Tibial nerve (tissue), 4 donors: ENCODE measurements at places on chromosomes 7 and 10.

GRCh38 chr7:39808796-39809481, 141.1 kb upstream of the CDK13 start:
- H3K36me3 ChIP-seq = no peaks in the 10 kb centered on the region
- H3K27me3 ChIP-seq = no peaks in the 10 kb centered on the region
- H3K4me3 ChIP-seq = no peak overlapping the region
- H3K4me1 ChIP-seq = no peaks in the 10 kb centered on the region
- H3K27ac ChIP-seq = no peak overlapping the region

- peak overlapping the region; percentile 28 for H3K4me3 ChIP-seq
- peaks cover 25% of the 10 kb centered on the region for H3K4me1 ChIP-seq
- no peaks in the 10 kb centered on the region for H3K36me3 ChIP-seq
- no peak for DNase-seq
These were observed 717 bp downstream of the ADCY1 start for GRCh38 chr7:45574669-45575500.

DNA sequence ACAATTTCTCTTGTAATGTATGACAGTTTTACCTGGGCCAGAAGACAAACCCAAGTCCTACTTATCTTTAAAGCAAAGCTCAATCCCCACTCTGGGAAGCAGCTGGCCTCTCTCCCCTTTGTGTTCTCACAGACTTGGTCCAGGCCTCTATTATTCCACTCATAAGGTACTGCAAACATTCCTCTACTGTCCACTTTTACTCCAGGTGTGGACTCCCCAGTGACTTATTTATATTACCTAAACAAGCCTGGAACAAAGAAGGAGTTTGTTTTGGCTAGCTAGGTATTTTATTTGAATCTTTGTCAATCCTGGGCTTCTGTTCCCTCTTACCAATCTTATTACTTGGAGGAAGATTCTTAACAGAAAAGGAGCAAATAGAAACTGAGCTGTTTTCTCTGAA, 163.5 kb downstream of the SKAP2 start:
- no peak overlapping the region for H3K27ac ChIP-seq
- no peak for DNase-seq
- H3K4me3 ChIP-seq = no peak overlapping the region
- no peaks in the 10 kb centered on the region for H3K27me3 ChIP-seq

GRCh38 chr7:114865564-114865963, 56.3 kb upstream of the MDFIC start:
- H3K4me1 ChIP-seq = no peaks in the 10 kb centered on the region
- H3K27ac ChIP-seq = no peak overlapping the region
- peak; percentile 61 for DNase-seq
- H3K27me3 ChIP-seq = no peaks in the 10 kb centered on the region

DNA sequence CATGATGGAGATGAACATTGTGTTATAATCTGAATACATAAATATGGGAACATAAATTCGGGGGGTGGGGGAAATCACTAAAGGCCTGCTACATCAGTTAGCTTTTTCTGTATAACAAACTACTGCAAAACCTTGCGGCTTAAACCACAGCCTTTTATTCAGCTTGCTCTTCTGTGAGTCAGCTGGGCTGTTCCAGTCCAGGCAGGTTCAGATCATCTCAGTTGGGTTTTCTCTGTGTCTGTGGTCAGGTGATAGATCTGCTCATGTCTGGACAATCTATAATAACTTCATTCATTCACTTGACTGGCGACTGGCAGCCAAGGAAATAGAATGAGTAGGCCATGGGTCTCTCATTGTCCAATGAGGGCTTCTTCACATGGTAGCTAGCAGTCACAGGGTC, 23.5 kb downstream of the HTR7 start:
- H3K4me3 ChIP-seq = no peak overlapping the region
- H3K27ac ChIP-seq = no peak overlapping the region
- H3K4me1 ChIP-seq = no peaks in the 10 kb centered on the region
- no peak for DNase-seq
- H3K27me3 ChIP-seq = no peaks in the 10 kb centered on the region

- no peak overlapping the region for H3K27ac ChIP-seq
- H3K27me3 ChIP-seq = no peaks in the 10 kb centered on the region
- no peaks in the 10 kb centered on the region for H3K36me3 ChIP-seq
- H3K4me1 ChIP-seq = no peaks in the 10 kb centered on the region
These were observed 554.1 kb downstream of the TNS3 start for GRCh38 chr7:47027695-47028240.

- H3K4me3 ChIP-seq = no peak overlapping the region
- H3K4me1 ChIP-seq = no peaks in the 10 kb centered on the region
- no peaks in the 10 kb centered on the region for H3K27me3 ChIP-seq
- no peaks in the 10 kb centered on the region for H3K36me3 ChIP-seq
- no peak overlapping the region for H3K27ac ChIP-seq
These were observed 394.7 kb upstream of the AKR1E2 start for GRCh38 chr10:4431114-4431863.

DNA sequence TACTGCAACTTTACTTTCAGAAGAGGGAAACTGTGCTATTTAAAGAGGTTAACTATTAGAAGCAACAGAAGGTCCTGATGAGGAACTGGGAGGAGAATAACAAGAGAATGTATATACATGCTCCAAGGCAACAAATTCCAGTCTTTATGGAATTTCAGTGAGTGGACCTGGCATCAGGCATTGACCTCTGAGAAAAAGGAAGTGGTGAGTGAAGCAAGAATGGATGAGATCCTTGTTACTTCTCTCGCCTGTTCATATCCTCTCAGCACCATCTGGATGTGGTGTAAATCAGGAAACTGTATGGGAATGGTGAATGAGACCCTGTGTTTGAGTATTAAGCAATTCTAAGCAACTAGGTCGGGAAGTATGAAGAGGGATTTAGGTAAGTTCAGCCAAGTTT, 30.3 kb upstream of the KBTBD2 start:
- H3K27ac ChIP-seq = no peak overlapping the region
- no peak overlapping the region for H3K4me3 ChIP-seq
- no peaks in the 10 kb centered on the region for H3K4me1 ChIP-seq
- no peak for DNase-seq
- peaks cover 71% of the 10 kb centered on the region for H3K36me3 ChIP-seq

- no peaks in the 10 kb centered on the region for H3K4me1 ChIP-seq
- no peak overlapping the region for H3K27ac ChIP-seq
- H3K27me3 ChIP-seq = no peaks in the 10 kb centered on the region
- no peak for DNase-seq
These were observed 19.0 kb upstream of the CPN1 start for GRCh38 chr10:100100651-100101184.

GRCh38 chr10:29482591-29483431, 152.0 kb downstream of the SVIL start:
- no peaks in the 10 kb centered on the region for H3K36me3 ChIP-seq
- no peaks in the 10 kb centered on the region for H3K27me3 ChIP-seq
- DNase-seq = no peak
- peaks cover 48% of the 10 kb centered on the region for H3K4me1 ChIP-seq

DNA sequence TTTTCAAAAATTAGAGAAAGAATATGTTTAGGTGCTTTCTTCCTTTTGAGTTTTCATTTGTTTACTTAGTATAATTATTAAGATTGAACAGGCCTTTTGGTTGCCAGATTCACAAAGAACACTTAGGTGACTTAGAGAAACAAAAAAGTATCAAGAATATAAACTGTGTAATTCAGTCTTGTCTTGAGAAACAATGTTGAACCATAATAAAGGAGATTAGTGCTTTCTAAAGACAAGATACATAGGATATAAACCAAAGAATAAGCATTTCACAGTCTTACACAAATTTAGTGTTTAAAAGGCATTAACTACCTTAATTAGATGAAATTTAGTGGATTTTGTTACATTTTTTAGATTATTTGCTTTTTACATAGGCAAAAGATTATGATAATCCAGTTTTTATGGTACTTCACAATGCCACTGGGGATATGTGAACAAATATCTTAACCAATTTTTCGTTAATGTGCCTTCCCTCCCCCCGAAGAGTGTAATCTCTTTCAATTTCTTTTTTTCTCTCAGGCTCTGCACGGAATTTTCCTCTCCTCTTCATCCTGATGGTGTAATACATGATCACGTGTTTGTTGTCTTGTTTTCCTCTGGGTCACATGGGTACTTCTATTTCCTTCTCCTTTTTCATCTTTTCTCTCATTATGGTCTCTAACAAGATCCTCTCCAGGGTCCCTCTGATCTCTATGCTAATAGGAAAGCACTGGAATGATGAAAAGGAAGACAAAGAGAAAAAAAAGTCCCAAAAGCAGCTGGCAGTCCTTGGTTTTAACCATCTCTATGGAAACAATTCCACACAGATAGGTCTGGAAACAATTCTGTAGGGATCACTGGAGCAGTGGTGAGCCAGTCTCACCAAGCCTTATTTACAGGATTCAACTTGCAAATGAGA, 3.7 kb upstream of the HNRNPH3 start:
- H3K4me1 ChIP-seq = no peaks in the 10 kb centered on the region
- no peaks in the 10 kb centered on the region for H3K36me3 ChIP-seq
- no peaks in the 10 kb centered on the region for H3K27me3 ChIP-seq
- peak overlapping the region; percentile 99 for H3K27ac ChIP-seq
- H3K4me3 ChIP-seq = no peak overlapping the region
- DNase-seq = peak; percentile 61

- DNase-seq = no peak
- no peaks in the 10 kb centered on the region for H3K27me3 ChIP-seq
- no peak overlapping the region for H3K27ac ChIP-seq
- H3K36me3 ChIP-seq = no peaks in the 10 kb centered on the region
These were observed 1.4 kb upstream of the TMEM168 start for GRCh38 chr7:112791465-112792168.

GRCh38 chr10:86723009-86723408, 33.4 kb upstream of the BMPR1A start:
- no peaks in the 10 kb centered on the region for H3K4me1 ChIP-seq
- no peaks in the 10 kb centered on the region for H3K36me3 ChIP-seq
- DNase-seq = no peak
- H3K27me3 ChIP-seq = no peaks in the 10 kb centered on the region
- no peak overlapping the region for H3K4me3 ChIP-seq

- no peaks in the 10 kb centered on the region for H3K4me1 ChIP-seq
- no peak for DNase-seq
- no peaks in the 10 kb centered on the region for H3K36me3 ChIP-seq
- no peak overlapping the region for H3K4me3 ChIP-seq
These were observed 546.9 kb upstream of the GALNT17 start for GRCh38 chr7:70585071-70585470.

DNA sequence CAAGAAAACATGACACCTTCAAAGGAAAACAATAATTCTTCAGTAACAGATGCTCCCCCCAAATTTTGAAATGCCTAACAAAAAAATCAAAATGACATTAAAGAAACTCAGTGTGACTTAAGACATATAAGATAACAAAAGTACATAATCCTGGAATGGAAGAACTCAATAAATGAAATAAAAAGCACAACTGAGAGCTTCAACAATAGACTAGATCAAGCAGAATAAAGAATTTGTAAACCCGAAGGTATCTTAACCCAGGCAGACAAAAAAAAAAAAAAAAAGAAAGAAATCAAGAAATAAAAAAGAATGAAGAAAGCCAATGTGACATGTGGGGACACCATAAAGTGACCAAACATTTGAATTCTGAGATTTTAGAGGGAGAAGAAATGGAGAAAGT, 27.7 kb upstream of the LRRD1 start:
- H3K4me1 ChIP-seq = no peaks in the 10 kb centered on the region
- H3K36me3 ChIP-seq = peaks cover 13% of the 10 kb centered on the region
- no peak overlapping the region for H3K27ac ChIP-seq
- no peak overlapping the region for H3K4me3 ChIP-seq

DNA sequence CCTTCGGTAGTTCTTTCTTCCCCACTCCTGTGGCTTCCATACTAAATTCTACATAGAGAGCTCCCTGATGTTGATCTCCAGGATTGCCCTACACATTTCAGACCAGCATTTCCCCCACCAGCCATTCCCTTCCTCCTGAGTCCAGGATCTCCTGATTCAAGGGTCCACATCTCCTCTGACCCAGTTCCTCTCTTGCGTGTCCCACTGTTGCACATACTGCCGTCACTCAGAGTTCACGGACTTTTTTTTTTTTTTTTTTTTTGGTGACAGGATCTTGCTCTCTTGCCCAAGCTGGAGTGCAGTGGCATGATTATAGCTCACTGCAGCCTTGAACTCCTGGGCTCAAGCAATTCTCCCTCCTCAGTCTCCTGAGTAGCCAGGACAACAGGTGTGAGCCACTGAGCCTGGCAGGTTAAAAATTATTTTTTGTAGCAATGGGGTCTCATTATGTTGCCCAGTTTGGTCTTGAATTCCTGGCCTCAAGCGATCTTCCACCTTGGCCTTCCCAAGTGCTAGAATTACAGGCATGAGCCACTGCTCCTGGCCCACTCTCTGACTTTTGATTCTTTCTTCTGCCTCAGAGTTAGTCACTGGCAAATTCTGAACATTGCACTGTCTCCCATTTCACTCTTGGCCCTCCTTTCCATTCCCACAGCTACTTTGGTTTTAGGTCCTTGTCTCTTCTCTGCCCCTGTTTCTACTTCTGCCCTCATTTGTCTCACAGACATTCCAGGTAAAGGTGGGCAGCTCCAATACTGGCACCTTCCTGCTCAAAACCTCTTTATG, 29.6 kb upstream of the ZRANB1 start:
- H3K4me1 ChIP-seq = peaks cover 32% of the 10 kb centered on the region
- H3K27ac ChIP-seq = peak overlapping the region; percentile 64
- H3K4me3 ChIP-seq = no peak overlapping the region

GRCh38 chr10:62614389-62615157, 189.9 kb upstream of the ADO start:
- no peaks in the 10 kb centered on the region for H3K36me3 ChIP-seq
- H3K4me1 ChIP-seq = no peaks in the 10 kb centered on the region
- no peaks in the 10 kb centered on the region for H3K27me3 ChIP-seq
- H3K27ac ChIP-seq = no peak overlapping the region

- DNase-seq = no peak
- no peaks in the 10 kb centered on the region for H3K27me3 ChIP-seq
- H3K27ac ChIP-seq = peak overlapping the region; percentile 11
- H3K4me3 ChIP-seq = no peak overlapping the region
- H3K4me1 ChIP-seq = no peaks in the 10 kb centered on the region
These were observed 58.1 kb upstream of the ST8SIA6 start for GRCh38 chr10:17512341-17513001.

DNA sequence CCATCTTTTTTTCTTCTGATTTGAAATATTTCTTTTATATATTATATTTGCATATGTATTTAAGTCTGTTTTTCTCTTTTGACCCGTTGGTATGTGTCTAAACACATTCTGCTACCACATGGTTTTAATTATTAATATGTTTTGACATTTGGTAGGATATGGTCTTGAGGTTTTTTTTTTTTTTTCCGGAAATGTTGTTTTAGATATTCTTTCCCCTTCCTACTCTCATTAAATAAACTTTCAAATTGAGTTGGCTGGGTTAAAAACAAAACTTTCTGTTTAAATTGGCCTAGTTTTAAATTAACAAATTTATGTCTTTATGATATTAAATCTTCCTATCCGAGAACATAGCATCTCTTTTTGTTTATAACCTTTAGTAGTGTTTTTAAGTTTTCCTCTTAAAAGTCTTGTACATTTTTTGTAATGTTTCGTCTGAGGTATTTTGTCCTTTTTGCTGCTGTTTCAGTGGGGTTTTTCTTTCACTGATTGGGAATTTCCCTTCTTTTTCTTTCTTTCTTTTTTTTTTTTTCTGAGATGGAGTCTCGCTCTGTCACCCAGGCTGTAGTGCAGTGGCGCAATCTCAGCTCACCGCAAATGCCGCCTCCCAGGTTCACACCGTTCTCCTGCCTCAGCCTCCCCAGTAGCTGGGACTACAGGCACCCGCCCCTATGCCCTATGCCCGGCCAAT, 25.4 kb downstream of the STAM start:
- no peak for DNase-seq
- H3K4me3 ChIP-seq = no peak overlapping the region
- no peaks in the 10 kb centered on the region for H3K27me3 ChIP-seq

GRCh38 chr7:25596443-25596842, 368.2 kb upstream of the NPVF start:
- DNase-seq = no peak
- no peaks in the 10 kb centered on the region for H3K27me3 ChIP-seq
- no peaks in the 10 kb centered on the region for H3K4me1 ChIP-seq
- no peak overlapping the region for H3K4me3 ChIP-seq
- no peak overlapping the region for H3K27ac ChIP-seq
